Suppressor macrophage treated with lipopolysaccharide for 4 hours (primary cell): ENCODE measurements at places on chromosomes 7 and 10.

DNA sequence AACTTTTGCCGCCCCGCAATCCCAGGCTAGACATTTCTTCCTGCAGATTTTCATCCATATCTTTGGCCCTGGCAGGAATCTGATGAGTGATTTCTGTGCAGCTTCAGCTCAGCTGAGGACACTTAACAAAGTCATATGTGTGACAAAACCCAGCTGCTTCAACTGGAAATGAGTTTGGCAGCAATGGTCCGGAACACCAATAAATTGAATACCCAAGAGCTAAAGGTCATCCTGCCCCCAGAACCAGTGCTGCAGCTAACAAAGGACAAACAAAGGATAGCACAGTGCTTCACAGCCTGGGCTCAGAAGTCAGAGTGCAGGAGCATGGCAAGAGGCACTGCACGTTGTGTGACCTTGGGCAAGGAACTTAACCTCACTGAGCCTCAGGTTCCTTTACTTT, 40.0 kb upstream of the TRIL start:
- DNase-seq: no peak

DNA sequence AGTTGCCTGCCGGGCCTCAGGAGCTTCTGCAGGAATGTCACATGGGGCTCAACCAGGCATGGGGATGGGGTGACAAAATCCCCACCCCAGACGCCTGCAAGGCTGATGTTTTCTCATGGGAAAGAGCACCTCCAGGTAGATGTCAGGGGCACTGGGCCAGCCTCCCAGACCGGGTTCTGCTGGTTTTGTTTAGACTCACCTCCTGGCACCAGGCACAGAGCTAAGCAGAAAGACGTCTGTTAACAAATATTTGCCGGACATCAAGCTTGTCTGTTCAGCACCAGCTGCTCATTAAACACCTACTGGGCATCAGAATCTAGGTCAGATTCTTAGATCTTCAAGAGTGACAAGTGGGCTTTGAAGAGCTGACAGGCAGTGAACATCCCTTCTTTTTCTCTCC, 34.9 kb upstream of the TCERG1L start:
- no peak for DNase-seq

GRCh38 chr10:64306729-64307327, 785.6 kb downstream of the REEP3 start:
- DNase-seq: no peak

- no peak for DNase-seq
Observed at GRCh38 chr10:68601501-68602265, 41.5 kb downstream of the TET1 start.

DNA sequence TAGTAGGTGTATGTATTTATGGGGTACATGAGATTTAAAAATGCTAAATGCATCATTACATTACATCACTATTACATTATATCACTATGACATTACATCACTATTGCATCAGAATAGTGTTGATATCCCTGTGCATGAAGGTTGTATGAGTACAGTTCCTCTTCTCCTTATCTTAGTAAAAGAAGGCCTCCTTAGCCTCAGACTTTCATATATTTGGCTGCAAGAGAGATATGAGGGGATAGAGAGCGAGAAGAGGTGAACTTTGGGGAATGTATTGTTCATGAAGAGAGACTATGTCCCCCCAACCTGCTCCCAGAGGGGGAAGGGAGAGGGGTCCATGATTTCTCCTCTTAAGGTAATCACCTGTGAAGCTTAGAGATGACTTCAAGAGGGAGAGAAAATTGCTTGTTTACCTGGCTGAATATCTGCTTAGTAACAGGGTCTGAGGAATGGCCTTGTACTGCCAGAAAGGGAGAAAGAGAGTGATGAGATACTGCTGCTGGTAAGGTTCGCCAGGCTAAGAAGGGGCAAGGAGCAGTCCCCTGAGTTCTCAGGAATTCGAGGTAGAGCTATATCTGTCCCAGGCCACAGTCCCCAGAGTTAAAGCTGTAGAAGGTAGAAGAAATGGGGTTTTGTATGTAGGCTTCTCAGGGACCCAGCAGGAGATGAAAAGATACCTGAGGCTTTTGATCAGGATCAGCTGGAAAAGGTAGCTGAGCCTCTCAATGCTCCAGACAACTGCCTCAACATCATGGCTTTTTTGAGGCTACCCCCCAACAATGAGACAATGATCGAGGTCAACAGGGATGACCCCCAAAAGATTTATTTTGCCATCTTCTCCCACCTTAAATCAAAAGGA, 168.4 kb upstream of the WNT16 start:
- DNase-seq: no peak
